ENCODE measurements at places on chromosomes 6 and 20.
A peak's percentile ranks its signal among the peaks of the same experiment; 100 is the strongest.

DNA sequence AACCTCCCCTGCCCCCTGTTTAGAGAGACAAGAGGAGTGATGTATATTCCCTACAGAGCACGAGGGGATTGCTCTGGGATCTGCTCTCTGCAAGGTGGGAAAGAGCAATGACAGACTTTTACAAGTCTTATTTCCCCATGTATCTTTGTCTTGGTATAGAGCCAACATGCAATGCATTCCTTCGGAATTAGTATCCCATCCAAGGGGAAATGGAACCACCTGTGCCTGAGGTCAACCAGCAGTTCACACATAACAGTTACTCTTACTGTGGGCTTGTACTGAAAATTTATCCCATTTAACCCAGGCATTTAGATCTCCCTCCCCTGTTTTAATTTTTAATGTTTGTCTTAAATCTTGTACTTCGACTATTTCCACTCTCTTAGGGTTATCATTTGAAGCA is 250.4 kb downstream of the C6orf118 start:
- no peak for DNase-seq

DNA sequence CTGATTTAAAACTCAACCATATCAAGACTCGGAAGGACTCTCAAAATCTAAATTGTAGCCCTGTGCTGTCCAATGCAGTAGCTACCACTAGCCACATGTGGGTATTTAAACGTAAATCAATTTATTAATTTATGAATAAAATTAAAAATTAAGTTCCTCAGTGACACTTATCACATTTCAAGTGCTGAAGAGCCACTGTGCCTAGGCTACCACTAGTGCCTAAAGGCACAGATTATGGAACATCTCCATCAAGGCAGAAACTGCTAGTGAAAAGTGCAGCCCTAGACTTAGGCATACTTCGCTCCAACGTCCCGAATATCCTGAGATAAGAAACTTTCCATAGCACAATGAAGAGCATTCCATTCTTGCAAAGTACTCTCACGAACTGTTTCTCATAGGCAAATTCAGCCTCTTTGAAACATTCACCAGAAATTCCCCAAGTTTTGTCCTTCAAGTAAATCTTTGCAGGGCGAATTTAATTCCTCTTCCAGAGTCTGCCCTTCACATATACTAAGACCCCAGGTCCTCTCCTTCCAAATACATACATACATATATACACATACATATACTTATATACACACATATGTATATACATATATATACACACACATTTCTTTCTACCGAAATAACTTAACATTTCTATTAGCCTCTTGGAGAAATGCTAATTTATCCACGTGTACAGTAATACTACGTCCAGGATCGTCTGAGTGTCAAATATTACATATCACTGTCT is 1.3 kb downstream of the SUPT3H start:
- DNase-seq, result no peak

GRCh38 chr20:48769069-48769983 is 58.5 kb downstream of the PREX1 start:
- no peak for DNase-seq

DNA sequence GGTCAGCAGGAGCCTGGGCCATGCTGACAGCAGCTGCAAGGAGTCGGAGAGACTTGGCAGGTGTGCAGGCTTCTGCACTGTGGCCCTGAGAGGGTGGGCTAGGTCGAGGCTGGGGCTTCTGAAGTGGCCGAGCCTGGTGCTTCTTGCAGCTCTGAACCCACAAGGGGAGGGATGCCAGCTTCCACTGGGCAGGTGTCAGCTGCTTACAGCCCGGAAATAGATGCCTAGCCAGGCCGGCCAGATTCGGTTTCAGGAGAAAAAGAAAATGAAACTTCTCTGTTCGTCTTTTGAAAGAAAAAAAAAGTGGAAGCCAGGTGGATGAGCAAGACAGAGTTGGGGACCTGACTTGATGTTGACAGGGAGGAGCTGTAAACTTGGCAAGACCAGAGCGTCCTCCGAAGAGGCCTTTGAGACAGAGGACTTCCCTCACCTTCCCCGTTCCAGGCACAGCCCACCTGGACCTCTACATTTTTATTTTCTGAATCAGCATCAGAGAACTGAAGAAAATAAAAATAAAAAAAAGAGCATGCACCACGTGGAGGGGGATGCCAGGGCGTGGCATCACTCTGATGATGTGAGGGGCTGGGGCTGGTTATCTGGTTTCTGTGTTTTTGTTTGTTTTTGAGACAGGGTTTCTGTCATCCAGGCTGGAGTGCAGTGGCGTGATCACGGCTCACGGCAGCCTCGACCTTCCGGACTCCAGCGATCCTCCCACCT is at the start of gene ZBP1:
ZBP1 (minus strand) TSS at position 153 of the 717 bp plus-strand sequence; CDS start at position 22, 131 bp downstream.
- DNase-seq, result no peak

- DNase-seq, result peak; percentile 68
Observed at GRCh38 chr6:15491255-15491985, 171.4 kb downstream of the DTNBP1 start.

DNA sequence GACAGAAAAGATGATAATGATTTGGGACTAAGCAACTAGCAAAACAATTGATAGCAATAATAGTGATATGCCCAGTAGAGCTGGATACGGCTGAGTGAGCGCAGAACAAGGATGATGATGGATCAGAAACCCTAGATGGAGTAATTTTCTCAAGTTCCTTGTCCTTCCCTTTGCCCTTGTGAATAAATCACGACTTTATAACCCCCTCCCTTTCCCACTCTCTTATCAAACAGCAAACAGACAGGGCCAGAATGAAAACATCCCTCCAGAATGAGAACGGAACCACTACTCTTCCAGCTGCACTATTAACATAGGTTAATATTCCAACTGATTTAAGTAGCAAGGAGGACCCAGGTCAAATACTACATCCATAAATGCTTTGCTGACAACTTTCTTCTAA is 1.3 kb upstream of the MTFR2 start:
- no peak for DNase-seq

DNA sequence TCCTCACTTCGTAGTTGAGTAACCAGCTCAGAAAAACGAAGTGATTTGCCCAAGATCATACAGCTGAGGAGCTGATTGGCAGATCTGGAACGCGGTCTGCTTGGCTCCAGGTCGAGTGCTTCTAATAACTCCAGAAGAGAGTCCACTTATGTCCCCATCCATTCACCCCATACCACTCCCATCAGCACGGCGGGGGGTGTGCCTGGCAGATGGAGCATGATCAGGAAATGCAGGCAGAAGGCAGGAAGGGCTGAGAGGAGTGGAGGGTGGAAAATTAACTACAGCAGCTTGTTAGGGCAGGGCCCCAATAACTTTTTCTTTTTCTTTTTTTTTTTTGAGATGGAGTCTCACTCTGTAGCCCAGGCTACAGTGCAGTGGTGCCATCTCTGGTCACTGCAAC is 15.0 kb downstream of the FITM2 start:
- no peak for DNase-seq

GRCh38 chr6:17278289-17279063 is 2.7 kb upstream of the RBM24 start:
- DNase-seq, result peak; percentile 84

Measured in HFFc6 (cell line).